Astrocyte of the hippocampus (primary cell): ENCODE measurements at places on chromosomes 12 and 14.

DNA sequence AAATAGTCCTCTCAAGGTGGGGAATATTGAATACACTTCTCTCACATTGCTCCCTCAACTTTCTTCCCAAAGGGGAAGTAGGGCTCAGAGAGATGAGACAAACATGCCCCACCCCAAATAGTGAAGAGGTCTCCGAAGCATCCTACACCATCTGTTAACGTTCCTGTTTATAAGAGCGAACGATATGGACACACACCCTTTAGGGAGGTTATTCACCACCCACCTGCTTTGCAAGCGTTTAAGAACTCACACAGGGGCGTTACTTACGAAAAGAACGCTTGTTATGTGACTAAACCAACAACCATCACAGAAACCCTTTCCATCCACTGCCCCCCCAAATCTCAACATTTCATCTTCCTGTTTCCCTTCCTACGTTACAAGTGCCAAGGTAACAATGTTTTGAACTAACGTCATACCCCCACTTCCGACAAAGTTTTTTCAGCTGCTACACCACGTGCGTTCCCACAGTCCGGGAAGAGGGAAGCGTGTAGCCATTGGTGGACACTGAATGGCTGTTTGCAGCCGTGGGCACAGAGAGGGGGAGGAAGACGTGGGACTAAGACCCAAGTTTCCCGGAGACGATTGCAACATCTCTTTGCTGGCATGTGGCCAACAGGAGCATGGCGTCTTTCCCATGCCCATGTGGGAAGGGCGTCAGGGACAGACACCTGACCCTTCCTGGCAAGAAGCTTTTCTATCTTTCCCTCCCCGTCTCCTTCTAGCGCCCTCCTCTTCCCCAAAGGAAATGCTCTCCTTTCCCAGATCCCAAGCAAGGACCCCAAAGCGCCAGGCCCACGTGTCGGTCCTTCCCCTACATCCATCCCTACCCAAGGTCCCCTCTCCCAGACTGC, 1.2 kb downstream of the YBX3 start:
- peak; percentile 96 for DNase-seq

- peak; percentile 68 for DNase-seq
These were observed 227.7 kb upstream of the CRY1 start for GRCh38 chr12:107320929-107321631.

GRCh38 chr12:27771481-27772327, 8.3 kb upstream of the KLHL42 start:
- DNase-seq: no peak

GRCh38 chr14:87005280-87005679, 987.7 kb downstream of the GALC start:
- no peak for DNase-seq

DNA sequence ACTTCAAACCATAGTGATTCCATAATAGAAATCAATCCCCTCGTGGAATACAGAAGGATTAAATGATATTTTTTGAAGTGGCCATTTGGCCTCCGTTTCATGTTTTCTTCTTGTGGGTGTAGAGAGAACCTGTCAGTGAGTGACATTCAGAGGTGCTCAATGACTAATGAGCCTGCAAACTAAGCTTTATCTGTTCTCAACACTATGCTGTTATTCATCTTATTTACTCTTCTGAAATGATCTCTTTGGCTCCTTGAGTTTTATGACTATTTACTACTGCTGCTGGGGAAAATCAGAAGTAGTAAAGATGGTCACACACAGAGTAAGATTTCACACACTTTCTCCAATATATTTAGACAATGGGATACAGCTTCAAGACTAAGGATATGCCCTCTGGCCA, 30.4 kb downstream of the ATP2B1 start:
- DNase-seq: no peak

DNA sequence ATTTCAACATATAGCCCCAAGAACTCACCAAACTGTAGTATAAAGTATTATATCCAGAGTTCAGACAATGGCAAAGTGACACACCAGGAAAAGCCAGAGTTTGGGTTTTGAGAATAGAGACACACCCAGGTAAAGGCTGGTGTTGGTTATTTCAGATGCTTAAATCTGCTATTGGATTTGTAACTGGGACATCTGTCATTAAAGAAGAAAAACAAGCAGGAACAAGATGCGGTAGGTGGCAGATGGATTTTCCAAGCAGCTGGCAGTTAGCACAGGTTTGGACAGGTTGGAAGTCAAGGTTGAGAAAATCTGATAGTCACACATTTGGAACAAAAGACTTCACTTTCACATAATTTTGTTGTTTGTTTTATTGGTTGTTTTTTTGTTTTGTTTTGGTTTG, 14.4 kb upstream of the CDK17 start:
- no peak for DNase-seq

DNA sequence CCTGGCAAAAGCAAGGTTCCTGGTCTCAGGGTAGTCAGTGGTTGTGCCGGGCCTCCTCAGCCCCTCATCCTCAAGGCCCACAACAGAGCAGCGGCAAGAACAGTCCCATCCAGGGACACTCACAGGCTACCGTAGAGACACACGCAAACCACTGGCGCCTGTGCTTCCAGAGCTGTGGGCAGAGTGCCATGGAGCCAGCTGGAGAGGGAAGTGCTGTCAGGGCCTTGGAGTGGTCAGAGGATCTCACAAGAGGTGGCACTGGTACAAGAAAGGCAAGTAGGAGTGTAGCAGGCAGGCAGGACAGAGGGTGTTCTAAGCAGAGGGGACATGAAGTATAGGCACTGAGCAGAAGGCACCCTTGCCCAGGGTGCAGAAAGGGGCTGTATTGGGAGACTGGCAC, 34.6 kb downstream of the ANKRD9 start:
- DNase-seq: peak; percentile 34

GRCh38 chr14:44204061-44204835, 302.8 kb downstream of the FSCB start:
- peak; percentile 3 for DNase-seq

DNA sequence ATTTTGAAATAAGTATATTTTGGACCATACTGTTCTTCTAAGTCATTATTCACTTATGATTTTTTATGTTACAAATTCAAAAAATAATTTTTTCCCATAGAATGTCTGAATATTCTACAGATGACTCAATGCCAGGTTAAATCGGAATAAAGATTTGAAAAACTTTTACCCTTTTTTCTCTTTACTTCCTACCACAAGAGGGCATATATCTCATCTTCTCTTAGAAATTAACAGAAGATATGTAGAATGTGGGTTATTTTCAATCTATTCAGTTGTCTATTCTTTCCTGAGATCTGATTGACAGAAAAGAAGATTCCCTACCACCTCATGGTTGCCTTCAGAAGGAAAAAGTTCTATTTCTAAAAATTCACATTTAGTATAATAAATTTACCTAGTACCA, 53.0 kb upstream of the KITLG start:
- DNase-seq: no peak

- no peak for DNase-seq
These were observed 41.7 kb upstream of the FRS2 start for GRCh38 chr12:69428351-69429073.

DNA sequence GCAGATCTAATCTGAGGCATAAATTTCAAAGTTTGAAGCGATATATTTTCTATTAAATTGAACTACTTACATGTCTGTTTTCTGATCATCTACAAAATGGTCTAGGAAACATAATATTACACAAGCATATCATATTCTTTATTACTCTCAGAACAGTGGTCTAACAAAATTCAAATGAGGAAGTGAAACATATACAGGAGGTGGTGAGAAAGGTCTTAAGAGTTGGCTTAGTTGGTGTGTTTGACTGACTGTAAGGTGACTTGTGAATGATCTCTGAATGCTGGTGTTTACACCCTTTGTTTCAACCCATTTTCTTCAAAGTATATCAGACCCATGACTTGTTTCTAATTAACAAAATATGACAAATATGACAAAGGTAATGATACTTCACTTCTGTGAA, 1156.8 kb downstream of the SLC16A7 start:
- DNase-seq: no peak

- DNase-seq: peak; percentile 98
These were observed 50.9 kb upstream of the CCT2 start for GRCh38 chr12:69534389-69534822.

DNA sequence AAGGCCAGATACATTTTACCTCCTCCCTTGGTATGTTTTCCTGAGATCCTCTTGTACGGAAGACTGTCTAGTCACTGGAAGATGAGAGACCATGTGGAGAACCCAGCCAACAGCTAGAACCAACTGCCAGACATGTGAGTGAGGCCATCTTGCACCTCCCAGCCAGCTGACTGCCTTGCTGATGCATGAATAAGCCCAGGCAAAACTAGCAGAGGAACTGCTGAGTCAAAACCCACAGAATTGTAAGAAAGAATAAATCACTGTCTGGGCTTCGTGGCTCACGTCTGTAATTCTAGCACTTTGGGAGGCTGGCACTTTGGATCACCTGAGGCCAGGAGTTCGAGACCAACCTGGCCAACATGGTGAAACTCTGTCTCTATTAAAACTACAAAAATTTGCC, 160.0 kb downstream of the TPH2 start:
- DNase-seq: peak; percentile 9

GRCh38 chr12:21065845-21066244, 65.1 kb upstream of the SLCO1B1 start:
- DNase-seq: peak; percentile 7
